ENCODE measurements at places on chromosomes 16 and 17.

DNA sequence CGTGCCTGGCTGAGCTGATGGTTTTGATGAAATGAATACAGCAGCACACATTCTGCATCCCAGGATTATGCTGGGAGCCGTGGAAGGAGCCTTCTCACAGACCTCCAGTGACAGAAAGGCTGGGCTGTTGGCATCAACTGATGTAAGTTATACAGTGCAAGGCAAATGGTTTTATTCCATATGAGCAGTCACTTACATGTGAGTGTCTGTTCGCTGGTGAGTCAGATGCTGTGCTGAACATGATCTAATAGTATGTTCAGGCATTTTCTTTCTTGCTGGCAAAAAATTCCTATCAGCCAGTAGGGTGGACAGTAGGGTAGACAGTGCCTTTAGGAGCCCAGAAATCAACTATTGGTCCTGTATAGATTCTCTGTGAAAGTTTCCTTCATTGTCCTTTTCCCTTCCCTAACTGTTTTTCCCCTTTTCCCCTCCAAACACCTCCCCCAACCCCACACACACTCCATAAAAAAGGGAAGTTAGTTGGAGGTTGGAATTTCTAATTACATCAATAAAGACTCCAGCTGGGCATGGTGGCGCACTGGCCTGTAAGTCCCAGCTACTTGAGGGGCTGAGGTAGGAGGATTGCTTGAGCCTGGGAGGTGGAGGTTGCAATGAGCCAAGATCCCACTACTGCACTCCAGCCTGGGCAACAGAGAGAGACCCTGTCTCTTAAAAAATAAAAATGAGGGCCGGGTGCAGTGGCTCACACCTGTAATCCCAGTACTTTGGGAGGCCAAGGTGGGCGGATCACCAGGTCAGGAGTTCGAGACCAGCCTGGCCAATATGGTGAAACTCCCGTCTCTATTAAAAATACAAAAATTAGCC lies 36.2 kb downstream of the LDHD start:
- DNase-seq: peak; percentile 62

GRCh38 chr16:87844809-87845208 lies 24.5 kb downstream of the SLC7A5 start:
- no peak for DNase-seq

- DNase-seq: no peak
These were observed 114.7 kb downstream of the AMFR start for GRCh38 chr16:56310690-56311089.

DNA sequence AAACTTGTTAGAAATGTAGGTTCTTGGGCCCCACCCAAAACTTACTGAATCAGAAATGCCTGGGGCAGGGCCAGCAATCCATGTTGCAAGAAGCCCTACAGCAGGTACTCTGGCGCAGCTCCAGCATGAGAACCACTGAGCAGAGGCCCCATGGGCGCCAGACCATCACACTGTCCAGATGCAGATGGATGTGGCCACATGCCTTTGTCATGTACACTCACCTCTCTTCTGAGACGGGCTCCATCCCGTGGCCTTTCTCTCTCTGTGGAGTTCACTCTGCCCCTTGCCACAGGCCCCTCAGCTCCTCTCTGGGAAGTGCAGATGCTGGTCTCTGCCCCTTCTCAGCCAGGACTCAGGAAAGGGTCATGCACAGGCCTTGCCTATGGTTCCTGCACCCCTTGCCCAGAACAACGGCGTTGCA lies 2.3 kb upstream of the CCNF start:
- no peak for DNase-seq

GRCh38 chr16:53761962-53762703 lies 58.2 kb downstream of the FTO start:
- no peak for DNase-seq

DNA sequence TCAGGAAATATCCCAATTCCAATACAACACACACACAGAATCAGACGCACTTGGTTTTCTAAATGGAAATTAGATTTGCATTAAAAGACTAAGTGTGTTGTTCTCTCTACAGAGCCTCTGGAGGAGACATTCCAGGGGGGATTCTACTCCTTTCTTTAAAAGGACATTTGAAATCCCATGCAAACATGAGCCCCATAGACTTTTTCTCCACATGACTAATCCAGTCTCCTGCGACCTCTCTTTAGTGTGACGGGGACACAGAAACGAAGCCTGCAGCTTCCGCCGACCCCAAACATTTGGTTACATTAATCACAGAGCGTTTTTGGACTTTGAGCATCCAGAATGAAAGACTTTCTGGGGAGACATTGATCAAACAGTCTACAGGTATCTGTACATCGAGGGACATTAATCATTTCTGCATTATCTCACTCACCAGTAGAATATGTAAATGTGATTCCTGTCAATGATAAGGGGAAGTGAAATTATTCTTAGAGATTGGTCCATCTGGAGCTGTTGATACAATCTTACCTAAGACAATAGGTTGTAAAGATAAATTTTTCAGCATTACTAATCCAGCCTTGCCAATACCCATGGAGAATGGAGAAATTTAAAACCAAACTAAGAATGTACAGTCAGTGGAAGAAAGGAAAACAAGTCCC lies 103.4 kb upstream of the IRX3 start:
- DNase-seq: no peak

DNA sequence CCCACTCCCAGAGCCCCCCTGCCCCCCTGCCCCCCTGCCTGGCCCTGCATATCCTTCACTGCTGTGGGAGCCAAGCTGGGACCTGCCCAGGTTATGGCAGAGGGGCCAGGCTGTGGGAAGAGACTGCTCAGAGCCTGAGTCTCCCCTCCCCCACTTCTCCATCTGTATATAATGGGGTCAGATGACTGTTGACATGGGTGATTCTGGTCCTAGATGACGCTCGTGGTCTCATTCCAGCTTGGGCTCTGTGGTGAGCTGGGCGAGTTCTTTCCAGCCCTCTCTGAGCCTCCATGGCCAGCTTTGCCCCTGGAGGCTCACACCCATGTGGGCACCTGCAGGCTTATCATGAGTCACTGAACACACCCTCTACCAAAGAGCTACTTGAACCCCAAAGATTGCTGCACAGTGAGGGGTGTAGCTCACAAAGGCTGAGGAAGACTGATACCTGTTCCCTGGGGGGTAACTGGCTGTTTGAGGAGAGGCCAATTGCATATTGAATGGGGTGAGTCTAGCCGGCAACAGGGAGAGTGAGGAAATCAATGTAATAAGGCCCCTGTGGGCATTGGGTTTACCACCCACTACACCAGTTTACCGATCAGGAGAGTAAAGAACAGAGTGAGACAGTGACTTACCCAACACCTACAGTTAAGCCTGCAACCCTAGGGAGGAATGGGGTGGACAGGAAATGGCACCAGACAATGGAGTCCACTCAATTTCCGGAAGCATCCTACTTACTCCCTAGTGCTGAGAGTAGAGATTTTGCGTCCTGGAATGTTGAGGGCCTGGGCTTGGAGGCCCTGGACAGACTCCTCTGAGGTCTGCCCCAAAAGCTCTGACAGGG lies 4.2 kb upstream of the SREBF1 start:
- DNase-seq: peak; percentile 38

DNA sequence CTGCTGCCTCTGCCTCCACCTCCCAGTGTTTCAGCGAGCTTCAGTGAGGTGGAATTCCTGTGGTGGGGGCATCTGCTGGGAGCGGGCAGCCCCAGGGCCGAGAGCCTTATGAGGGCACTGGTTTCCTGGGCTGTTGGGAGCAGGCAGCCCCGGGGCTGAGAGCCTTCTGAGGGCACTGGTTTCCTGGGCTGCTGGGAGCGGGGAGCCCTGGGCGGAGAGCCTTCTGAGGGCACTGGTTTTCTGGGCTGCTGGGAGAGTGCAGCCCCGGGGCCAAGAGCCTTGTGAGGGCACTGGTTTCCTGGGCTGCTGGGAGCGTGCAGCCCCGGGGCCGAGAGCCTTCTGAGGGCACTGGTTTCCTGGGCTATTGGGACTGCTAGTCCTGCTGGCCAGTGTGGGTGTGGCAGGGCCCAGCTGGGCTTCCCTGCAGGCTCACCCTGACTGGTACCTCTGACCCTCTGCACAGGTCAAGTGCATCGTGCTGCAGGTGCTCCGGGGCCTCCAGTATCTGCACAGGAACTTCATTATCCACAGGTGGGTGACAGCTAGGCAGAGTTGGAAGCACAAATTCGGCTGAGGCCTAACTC lies 5.6 kb downstream of the CDK10 start:
- no peak for DNase-seq

GRCh38 chr16:87143661-87144121 lies 173.5 kb downstream of the C16orf95 start:
- no peak for DNase-seq

DNA sequence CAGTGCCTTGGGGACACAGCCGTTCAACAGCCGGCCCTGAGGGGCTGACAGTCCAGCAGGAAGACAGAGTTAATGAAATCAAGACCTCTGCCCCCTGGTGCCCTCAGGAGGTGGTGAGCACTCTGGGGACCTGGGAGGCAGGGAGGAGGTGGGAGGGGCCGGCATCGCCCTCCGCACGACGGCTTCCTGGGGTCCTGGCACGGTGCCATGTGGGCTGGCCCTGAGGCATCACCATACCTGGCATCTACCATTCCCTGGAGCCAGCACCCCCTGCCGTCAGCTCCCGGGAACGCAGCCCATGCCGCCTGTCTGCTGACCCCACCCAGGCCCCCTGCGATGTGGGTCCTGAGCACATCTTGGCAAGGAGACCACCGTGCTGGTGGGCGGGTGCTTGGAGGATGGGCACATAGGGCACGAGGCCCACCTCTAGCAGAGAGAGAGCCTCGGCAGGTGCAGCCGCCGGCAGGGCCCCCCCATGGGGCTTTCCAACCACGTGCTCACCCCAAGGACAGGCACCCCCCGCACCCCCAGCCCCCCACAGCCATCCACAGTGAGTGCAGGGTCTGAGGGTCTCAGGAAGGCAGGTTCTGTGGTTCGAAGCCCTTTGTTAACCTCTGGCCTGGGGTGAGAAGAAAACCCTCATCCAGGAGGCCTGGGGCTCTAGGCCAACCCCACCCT lies 52.5 kb downstream of the ZFPM1 start:
- no peak for DNase-seq

DNA sequence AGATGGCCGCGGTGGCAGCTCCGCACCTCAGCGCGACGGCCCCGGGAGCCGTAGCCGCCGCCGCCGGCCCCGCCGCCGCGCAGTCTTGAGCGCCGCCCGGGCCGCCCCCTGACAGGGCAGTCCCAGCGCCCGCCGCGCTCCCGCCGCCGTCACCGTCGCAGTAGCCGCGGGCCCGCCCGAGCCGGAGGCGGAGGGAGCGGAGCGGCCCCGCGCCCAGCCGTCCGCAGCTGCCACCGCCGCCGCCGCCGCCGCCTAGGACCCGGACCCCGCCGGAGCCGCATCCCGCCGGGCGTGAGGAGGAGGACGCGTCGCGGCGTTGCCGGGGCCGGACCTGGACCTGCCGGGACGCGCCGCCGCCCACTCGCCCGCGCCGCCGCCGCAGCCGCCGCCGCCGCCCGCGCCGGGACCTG lies 218 bp downstream of the TNRC6C start:
- no peak for DNase-seq

GRCh38 chr16:68061396-68061795 lies 23.8 kb upstream of the NFATC3 start:
- DNase-seq: no peak

DNA sequence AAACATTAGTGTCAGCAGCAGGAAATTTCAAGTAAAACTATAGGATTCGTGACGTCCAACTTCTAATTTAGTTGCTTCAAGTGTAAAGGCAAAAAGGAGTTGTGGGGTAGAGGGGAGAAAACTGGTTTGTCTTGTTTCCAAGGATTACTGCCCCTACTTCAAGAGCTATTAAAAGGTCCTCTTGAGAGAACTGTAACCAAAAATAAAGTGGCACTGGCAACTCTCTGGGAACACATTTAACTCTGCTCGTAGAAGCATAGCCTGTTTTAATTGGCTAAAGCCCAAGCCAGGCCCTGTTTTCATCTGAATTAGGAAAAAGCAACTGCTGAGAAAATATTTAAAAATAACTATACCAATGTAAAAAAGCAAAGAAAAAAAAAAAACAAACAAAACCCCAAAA lies 51.8 kb upstream of the AKAP1 start:
- DNase-seq: no peak

DNA sequence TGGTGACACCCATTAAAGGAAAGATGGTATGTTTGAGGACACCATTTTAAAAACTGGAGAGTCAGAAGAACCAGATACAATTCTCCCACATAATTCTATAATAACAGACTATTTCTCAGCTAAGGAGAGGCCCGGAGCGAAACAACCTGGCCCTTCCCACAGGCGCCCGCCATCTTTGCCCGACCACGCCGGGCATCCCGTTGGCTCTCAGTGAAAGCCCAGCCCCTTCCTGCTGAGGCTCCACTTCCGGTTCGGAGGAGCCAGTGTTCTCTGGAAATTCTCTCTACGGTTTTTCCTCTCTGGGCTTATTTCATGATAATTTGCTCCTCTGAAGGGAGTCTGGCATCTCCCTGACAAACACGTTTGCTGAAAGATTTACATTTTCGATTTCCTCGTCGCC lies 175.7 kb downstream of the AXIN2 start:
- DNase-seq: no peak

DNA sequence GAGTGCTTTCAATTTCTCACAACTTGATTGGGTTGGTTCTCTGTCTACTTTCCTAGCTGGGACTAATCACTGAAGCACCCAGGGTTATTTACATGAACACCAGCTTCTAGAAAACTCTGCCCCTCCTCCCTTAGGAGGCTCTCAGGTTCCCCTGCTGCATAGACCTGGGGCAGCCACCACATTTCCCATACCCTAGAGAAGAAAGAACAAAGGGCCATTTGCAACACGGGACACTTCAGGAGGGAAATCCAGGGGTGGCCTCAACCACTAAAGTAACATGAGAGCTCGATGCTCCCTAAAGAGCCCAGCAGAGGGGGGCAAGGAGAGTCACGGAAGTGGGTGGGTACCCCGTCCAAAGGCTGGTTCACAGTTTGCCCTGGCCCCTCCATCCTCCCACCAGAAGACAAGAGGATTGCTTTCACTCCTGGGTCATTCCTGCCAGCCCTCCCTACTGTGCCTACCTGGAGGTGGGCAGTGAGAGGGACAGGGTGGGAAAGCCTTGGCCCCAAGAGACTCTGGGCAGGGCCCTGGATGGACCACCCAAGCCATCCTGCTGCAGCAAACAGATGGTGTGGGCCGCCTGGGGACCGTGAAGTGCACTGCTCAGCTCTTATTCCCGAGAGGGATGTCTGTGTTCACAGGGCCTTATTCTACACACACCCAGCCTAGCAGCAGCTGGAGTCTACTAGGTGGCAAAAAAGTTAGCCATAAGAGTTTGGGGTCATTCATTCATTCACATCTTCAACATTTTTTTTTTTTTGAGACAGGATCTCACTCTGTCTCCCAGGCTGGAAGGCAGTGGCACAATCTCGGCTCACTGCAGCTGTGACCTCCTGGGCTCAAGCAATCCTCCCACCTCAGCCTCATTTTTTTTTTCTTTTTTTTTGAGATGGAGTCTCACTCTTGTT lies 392.1 kb downstream of the SOX9 start:
- no peak for DNase-seq

- DNase-seq: peak; percentile 27
These were observed 52.5 kb upstream of the WSB1 start for GRCh38 chr17:27241346-27241946.

DNA sequence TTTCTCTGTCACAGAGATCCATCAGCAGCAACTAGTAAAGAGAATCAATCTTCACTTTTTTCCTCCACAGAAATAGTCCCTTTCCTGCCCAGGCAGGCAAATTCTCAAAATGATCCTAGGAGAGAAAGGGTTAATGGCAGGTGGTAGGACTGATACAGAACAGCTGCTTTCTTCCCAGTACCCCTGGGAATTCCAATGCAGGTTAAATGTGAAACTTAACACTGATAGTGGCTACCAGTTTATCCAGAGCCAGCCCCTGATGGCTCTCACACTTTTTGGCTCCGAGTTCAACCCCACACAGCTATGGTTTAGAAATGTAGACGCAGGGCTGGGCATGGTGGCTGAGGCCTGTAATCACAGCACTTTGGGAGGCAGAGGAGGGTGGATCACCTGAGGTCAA lies 22.2 kb downstream of the MARVELD3 start:
- no peak for DNase-seq
